ENCODE measurements at places on chromosomes 13 and 19. TPM values are rescaled to one million over a fixed set of nuclear protein-coding genes. Genes with fewer than 3 reads are reported as not detected.

IFNL1 gene
- 0.42 TPM for total RNA-seq

ADAMTSL5 gene
- total RNA-seq, result 3.9 TPM

PPP1R12C gene
- total RNA-seq, result 74.5 TPM

ISYNA1 gene
- 22.0 TPM for total RNA-seq

ZNF417 gene
- total RNA-seq, result 26.3 TPM

GPR12 gene
- not detected for total RNA-seq

KLK3 gene
- not detected for total RNA-seq

TNNT1 gene
- total RNA-seq, result not detected

AMH gene
- 6.1 TPM for total RNA-seq
